Cardiac muscle cell (in vitro differentiated cells and primary cell): ENCODE measurements at places on chromosomes 7 and 10.

DNA sequence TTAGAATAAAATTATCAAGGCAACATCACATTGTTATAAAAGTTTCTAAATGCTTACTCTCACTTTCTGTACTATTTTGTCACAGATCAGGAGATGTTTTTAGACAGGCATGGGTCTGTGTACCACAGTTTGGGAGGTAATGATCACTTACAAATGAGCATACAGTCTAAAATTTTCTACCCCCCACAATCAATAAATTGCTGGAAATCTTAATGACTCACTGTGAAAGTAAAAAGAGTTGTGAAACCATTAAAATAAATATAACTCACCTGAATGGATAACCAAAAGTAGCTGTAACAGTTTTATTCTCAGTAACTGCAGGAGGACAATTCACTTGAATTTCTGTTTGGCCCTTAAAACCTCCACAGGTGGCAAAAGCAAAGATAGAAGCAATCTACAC lies 13.2 kb downstream of the SYPL1 start:
- H3K27ac ChIP-seq, result no peak overlapping the region
- peaks cover 17% of the 10 kb centered on the region for H3K4me1 ChIP-seq
- DNase-seq, result no peak
- no peak overlapping the region for H3K4me3 ChIP-seq
- H3K36me3 ChIP-seq, result peaks cover 25% of the 10 kb centered on the region

DNA sequence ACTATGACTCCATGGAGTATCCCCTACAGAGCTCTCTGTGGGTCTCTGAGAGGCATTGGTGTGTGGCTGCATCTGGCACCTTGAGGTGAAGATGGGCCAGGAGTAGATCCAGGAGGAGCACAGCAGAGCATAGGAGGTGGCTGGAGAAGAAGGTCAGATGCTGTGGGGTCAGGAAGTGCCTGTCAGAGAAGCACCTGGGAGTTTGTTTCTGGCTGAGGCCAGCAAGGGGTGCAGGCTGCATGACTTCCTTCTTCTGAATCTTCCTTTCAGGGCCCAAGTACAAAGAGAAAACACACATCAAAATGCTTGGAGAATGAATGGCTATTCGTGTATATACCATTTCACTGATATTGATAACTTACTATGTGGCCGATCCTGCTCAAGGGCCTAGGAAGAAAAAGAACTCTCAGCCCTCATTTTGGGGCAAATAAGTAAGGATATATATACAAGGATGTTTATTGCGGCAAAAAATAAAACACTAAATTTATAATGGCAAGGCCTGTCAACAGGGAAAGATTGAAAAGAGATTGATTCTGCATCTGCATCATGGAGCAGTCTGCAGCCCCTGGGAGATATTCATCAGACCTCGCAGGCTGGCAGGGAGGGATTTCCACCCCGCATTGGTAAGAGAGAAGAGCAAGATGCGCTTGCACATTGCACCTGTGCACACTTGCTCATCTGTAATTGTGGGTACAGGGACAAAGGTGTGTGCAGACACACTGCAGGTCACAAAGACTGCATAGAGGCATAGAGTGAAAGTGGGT lies 39.2 kb downstream of the PTPRE start:
- H3K4me1 ChIP-seq, result no peaks in the 10 kb centered on the region
- H3K36me3 ChIP-seq, result no peaks in the 10 kb centered on the region
- no peak overlapping the region for H3K4me3 ChIP-seq
- DNase-seq, result no peak
- no peaks in the 10 kb centered on the region for H3K27me3 ChIP-seq

- peaks cover 55% of the 10 kb centered on the region for H3K4me1 ChIP-seq
- DNase-seq, result peak; percentile 77
- H3K27ac ChIP-seq, result peak overlapping the region; percentile 99
- peak overlapping the region; percentile 100 for H3K4me3 ChIP-seq
- no peaks in the 10 kb centered on the region for H3K27me3 ChIP-seq
Observed at GRCh38 chr7:151249732-151250072, 1.2 kb upstream of the SMARCD3 start.

DNA sequence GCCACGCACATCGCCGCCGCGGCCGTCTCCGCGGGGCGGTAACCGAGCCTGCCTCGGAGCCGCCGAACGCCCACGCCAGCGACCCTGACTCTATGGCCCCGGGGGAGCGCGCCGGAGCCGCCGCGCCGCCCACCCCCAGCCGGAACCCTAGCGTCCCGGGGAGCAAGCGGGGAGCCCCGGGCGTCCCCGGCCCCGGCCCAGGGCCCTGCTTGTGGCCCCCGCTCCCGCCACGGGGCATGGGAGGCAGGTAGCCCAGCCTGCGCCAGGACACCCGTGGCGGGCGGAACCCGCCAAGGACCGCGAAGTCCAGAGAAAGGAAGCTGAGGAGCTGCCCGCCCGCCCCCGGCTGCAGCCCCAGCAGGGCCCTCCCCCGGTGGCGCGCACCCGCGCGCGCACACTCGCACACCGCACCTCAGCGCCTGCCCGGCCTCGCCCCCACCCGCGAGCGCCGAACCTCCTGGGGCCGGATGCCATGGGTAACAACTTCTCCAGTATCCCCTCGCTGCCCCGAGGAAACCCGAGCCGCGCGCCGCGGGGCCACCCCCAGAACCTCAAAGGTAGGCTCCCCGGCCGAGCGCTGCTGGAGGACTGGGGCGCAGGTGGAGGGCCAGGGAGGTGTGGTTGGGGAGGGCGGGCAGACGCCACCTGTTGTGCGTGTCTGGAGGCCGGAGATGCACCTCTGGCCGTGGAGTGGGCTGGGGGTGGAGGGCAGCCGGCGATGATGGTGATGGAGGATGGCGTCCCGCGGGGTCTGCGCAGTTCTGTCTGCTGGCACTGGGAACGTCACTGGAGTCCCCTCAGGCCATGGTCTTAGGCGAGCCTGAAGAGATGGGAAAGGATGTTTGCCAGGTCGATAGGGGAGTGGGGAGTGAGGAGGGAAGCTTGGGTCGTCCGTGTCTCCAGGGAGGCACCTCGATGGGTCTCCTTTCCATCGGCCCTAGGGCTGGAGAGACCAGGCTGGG lies 692 bp downstream of the NEURL1 start:
- DNase-seq, result peak; percentile 30
- H3K4me3 ChIP-seq, result peak overlapping the region; percentile 56
- H3K4me1 ChIP-seq, result no peaks in the 10 kb centered on the region
- no peak overlapping the region for H3K27ac ChIP-seq
